Stimulated activated CD8-positive, alpha-beta memory T cell treated with anti-CD3 and anti-CD28 coated beads, Interleukin-7, amount 100 ng/mL, for 4 hours (primary cell): ENCODE measurements at places on chromosomes 3 and 15.

DNA sequence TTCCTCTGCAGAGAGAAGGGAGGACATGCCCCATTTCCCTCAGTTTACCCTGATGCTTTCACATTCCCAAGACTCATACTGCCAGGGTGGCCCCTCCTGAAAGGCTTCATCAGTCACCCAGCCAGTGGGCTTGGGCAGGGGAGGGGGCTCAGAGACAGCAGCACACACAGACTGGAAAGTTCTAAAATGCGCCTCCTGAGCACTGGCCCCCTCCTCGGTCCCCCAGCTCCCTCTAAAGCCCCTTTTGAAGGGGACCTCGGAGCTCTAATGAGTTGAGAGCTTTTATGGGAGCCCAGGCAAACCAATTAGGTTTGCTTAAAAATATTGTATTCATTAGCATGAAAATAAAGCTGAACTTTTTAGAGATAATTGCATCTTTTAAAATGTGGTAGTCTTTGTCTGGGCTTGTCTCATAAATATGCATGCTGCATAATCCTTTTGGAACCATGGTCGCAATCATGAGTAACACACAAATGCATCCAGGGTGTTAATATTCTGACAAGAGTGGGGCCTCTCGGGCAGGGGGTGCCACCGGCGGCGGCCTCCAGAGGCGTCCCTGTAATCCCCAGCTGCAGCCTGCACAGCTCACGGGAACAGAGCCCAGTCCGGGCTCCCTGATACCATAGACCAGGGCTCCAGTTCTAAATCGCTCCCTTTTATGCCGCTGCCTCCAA, 78.5 kb downstream of the RPLP1 start:
- DNase-seq: no peak

DNA sequence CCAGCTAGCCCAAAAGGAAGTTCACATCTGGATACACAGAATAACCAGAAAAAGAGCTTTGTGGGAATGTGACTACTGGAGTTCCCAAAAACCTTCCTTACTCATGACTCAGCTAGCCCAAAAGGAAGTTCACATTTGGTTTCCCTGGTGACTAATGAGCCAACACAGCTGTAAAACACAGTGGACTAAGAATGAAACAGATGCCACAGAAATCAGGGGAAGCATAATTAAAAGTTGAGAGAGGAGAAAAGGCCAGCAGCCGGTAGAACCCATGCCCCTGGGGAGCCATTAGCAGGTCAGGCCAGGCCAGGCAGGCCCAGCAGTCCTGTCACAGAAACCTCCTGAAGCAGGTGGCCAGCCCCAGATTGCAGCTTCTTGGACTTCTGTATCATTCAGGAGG, 130.3 kb downstream of the GHSR start:
- no peak for DNase-seq

DNA sequence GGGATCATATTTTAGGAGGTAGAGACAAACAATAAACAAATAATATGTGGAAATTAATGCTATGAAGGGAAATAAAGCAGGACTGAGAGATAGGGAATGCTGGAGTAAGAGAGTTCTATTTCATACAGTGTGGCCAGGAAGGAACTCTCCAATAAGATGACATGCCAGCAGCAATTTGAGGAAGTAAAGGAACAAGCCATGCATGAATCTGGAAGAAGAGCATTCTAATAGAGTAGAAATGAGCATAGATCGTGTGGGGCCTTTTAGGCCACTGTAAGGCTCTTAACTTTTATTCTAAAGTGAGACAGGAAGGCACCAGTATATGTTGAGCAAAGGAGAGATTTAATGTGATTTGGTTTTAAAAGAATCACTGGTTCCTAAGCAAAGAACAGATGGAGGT, 126.3 kb downstream of the DMXL2 start:
- no peak for DNase-seq

DNA sequence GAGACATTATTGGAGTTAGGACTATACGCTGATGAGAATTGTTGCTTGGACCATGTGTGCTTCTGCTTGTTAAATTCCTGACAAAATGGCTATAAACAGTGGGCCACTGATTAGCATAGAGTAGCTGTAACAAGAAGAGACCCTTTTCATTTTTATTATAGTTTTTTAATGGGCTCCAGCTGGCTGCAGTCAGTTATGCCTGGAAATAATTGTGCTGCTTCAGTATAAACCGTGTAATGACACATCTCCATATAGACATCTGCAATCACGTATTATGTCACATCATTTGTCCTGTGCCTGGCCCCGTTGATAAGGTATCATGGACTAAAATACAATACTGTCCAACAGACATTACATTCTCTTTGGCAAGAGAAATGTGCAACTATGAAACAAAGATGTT, 50.9 kb downstream of the ARPP21 start:
- no peak for DNase-seq

DNA sequence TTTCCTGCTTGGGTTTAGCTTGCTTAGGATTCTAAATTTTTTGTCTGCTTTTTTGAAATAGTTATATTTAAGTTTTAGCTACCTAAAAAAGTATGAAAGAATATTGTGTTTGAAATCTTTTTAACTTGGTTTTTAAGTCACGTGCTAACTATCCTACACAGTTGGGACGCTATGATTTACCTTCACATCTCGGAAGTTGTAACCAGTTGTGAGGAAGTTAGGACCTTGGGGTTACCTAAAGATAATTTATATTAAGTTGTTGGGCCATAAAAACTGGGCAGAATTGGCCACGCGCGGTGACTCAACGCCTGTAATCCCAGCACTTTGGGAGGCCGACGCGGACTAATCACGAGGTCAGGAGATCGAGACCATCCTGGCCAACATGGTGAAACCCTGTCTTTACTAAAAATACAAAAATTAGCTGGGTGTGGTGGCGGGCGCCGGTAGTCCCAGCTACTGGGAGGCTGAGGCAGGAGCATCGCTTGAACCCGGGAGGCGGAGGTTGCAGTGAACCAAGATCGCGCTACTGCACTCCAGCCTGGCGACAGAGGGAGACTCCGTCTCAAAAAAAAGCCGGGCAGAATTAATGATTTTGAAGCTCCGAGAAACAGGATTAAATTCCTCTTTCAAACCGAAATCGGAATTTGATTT, 1.0 kb downstream of the ZFAND6 start:
- DNase-seq: no peak

DNA sequence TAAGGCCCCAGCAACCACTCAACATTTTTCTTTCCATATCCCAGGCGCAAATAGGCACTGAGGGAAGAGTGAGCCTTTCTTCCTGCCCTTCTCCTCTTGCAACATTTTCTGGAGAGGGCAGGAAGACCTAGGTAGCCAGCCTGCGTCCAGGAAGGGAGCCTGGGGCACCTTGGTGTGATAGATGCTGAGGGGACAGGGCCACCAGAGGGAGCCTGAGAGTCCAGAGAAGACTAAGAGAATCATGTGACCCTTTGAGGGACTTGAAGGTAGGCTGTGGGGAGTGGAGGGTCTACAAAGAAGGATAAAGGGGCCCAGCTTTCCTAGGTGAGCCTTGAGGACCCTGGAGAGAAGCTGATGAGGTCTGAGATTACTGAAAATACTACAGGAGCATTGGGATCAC, 346.6 kb downstream of the CNTN6 start:
- DNase-seq: no peak

- no peak for DNase-seq
Measured at GRCh38 chr3:122031123-122031468, 9.0 kb upstream of the ILDR1 start.
